Stimulated activated CD4-positive, alpha-beta T cell treated with anti-CD3 and anti-CD28 coated beads, Interleukin-4, amount 100 ng/mL, for 1 hour (primary cell): ENCODE measurements at places on chromosomes 16 and 17.

DNA sequence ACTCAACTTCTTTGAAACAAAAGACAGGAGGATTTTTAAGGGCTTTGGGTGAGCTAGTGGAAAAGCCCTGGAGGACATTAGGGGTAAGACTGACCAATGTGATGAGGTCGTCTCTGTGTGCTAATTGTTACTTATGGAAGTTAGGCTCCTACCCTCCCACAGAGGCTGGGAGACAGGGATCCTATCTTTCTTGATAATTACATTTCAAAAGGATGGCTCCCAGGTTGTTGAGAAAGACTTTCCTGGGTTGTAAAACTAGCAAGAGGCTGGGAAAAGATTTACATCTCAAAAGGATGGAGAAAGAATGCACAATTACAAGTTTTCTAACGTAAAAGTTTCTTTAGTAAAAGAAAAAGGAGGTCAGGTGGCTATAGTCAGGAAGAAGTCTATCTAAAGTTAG is 605.8 kb upstream of the GOT2 start:
- DNase-seq, result no peak

GRCh38 chr16:69089091-69089910 is 16.2 kb upstream of the HAS3 start:
- DNase-seq, result no peak

DNA sequence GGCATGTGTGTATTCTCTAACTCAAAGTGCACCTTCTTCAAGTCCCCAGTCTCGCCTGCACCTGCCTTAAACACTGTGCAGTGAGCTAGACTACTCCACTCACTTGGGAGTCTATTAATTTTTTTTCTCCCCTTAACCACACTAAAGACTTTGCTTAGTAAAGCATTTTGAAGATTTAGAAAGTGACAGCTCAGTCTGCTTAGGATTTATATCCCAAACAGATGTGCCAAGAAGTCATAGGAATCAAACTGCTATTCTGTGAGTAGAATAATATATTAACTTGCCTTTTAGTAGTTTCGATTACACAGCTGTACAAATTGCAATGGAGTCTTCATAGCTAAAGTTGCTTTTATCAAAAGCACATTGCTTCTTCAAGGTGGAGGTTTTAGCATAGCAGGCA is 47.2 kb upstream of the MED13 start:
- no peak for DNase-seq

- DNase-seq, result no peak
Measured at GRCh38 chr17:33038740-33039139, 47.1 kb downstream of the SPACA3 start.

DNA sequence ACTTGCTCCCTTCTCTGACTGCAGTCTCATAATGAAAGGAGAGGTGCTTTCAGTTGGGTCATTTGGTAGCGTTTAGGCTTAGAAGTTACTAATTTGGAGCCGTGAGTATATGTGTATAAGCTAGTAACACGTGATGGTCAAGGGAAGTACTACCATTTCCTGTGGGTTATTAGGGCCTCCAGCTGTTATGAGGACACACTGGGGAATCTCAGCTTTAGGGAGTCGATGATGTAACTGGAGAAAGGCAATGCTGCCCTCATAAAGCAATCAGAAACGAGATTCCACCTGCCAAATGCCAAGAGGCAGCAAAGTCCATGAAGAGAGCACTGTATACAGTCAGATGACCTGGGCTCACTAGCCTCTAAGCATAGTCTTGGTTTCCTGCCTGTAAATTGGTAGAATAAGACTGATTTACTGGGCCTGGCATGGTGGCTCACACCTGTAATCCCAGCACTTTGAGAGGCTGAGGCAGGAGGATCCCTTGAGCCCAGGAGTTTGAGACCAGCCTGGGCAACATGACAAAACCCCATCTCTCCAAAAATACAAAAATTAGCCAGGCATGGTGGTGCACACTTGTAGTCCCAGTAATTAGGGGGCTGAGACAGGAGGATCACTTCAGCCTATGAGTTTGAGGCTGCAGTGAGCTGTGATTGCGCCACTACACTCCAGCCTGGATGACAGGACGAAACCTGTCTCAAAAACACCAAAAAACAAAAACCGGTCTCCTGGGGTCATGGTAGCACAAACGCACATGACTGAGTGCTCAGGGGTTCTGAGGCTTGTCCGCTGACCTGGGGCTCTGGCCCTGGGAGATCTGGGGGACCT is 53.0 kb downstream of the SF3B3 start:
- no peak for DNase-seq

- peak; percentile 60 for DNase-seq
Measured at GRCh38 chr17:44221084-44221861, 1.8 kb upstream of the UBTF start.

GRCh38 chr16:72829846-72830775 is 217.8 kb downstream of the ZFHX3 start:
- DNase-seq, result no peak

- DNase-seq, result no peak
Measured at GRCh38 chr16:87695534-87695933, 70.3 kb downstream of the KLHDC4 start.

DNA sequence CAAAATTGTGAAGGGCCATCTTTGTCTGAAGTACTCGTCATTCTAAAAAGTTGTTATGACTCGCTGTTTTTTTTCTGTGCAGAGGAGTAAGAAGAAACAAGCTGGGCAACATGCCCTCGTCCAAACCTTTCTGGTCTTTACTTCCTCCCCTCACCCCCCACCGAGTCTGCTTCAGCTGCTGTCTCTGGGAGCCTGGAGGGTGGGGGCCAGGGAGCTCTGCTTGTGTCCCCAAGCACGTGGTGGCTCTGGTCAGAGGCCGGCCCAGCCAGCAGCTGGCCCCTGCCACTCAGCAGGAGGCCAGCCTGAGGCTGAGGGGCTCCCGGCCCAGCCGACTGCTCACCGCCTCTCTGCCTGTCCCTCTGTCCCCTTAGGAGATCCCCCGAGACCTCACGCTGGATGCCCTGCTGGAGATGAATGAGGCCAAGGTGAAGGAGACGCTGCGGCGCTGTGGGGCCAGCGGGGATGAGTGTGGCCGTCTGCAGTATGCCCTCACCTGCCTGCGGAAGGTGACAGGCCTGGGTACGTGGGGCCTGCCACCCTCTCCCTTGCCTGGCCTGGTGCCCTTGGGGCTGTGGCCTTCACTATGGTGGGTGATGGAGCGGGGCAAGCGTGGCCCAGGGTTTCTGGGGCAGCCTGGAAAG is 53.7 kb upstream of the LGALS9 start:
- no peak for DNase-seq

DNA sequence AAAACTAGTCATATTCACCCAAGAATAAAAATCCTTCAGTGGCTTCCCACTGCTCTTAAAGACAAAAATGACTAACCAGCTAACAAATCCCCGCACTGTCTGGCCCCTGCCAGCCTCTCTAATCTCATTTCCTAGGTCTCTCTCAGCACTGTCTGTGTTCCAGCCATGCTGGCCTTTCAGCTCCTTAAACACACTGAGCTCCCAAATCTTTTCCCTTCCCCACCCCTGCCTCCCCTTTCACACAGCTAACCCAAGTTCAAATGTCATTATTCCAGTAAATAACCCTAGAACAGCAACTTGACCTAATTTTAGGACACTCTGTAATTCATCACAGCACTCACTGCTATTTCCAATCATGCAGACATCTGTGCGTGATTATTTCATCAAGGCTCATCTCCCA is 7.8 kb downstream of the SHCBP1 start:
- DNase-seq, result no peak

GRCh38 chr17:81039096-81039495 is 4.1 kb downstream of the BAIAP2 start:
- DNase-seq, result no peak

- DNase-seq, result no peak
Measured at GRCh38 chr16:84891149-84891795, 71.5 kb downstream of the CRISPLD2 start.

DNA sequence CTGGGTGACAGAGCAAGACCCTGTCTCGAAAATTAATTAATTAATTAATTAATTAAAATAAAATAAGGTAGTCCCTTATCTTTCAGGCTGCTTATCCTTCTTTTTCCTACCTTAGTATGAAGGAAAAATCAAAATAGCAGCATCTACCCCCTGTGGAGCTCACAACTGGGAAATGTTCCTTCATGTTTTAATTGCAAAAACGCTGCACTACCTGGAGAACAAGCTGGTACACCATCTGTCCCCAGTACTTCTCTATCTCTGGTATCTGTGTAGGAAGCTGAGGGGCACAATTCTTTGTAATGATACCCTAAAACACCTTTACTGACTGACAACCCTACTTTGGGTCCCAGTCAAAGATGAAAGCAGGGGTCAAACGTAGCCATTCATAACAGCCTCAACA is 55.1 kb upstream of the MNT start:
- no peak for DNase-seq

- no peak for DNase-seq
Measured at GRCh38 chr16:71406724-71407123, 35.1 kb downstream of the TLE7 start.

- peak; percentile 34 for DNase-seq
Measured at GRCh38 chr17:28372203-28372944, 880 bp downstream of the SARM1 start.

DNA sequence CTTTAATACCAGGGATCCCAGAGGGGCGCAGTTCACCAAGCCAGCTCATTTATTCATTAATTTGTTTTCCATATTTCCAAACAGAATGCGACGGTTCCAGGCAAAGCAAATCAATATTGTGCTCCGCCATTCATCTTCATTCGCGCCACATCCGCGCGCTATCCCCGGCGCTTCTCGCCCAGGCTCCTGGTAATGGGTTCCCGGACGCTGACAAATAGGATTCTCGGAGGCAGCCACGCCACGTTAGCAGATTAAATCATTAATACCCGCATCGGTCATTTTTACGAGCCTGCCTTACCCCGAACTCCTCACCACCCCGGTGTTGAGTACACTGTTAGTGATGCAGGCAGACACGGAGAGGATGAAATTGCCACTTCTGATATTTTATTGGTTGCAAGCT is 26.0 kb upstream of the C16orf82 start:
- DNase-seq, result no peak

DNA sequence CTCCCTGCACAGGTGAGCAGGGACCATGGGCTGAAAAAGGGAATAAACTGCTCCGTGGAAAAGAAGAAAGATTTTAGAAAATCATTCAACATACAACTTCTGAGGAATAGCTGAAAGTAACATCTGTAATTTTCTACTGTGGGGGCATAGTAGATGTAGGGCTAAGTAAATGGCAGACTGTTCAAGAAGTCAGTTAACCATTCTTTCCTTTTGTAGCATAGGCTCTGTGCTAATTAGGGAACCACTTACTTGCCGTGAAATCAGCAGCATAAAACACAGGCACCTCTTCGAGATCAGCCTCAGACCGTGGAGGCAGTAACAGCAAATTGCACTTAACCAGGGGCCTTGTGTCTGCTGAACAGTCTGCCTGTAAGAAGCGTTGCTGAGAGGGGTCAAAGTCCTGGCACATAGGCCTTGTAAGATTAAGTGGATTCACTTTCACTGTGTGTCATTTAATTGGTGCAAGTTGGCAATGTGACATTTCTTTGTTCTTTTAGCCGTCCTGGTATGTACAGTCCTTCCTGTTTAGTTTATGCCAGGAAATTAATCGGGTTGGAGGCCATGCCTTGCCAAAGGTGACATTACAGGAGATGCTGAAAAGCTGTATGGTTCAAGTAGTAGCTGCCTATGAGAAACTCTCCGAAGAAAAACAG is 10.4 kb downstream of the COG1 start:
- no peak for DNase-seq

DNA sequence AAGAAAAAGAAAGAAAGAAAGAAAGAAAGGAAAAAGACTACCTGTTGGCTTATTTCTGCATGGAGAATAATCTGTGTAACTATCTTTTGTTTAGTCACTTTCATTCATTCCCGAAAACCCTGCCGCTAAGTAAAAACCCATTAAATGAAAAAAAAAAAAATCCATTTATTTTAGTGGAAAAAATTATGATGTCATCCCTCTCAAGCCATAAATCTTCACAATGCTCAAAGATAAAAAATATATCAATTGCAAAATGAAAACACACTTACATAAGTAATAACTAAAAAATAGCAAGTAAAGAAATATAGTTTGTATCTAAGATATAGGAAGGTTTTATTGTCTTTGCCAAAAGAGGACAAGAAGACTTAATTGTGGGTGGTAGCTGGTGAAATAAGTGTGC is 46.5 kb upstream of the CPPED1 start:
- DNase-seq, result no peak

GRCh38 chr16:8047736-8048135 is 542.6 kb downstream of the TMEM114 start:
- DNase-seq, result no peak

GRCh38 chr16:1762196-1762878 is 9.0 kb downstream of the NME3 start:
- DNase-seq, result no peak

DNA sequence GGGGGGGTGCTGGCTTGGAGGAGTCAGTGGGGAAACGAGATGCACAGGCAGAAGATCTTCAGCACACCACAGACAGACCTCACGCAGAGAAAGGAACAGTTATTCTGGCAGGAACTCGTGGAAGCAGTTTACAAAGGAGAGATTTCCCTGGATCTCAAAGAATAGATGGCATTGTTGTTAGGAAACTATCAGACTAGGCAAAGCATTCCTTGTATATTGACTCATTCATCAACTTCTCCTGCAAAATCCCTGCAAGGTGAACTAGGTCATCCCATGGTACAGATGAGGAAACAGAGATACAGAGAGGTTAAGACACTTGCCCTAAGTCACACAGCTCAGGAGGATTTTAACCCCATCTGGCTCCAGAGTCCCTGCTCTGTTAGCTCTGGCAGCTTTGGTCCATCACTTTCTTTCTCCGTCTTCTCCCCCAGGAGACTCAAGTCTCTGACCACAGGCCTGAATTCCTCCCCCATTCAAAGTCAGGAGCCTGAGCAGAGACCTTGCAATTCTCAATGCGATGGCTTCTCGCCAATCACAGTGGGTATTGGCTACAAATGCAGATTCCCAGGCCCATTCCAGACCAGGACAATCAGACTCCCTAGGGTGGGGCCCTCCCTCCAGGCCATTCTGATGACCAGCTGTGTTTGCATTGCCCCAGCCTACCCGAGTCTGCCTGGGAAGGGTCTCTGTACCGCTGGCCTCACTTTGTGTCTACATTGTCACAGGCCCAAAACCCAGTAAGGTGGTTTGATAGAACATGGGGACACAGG is 56.4 kb downstream of the LITAF start:
- no peak for DNase-seq

GRCh38 chr17:73340093-73340596 is 28.3 kb upstream of the CDC42EP4 start:
- DNase-seq, result no peak

- DNase-seq, result no peak
Measured at GRCh38 chr17:57207396-57207795, 48.9 kb upstream of the MSI2 start.

DNA sequence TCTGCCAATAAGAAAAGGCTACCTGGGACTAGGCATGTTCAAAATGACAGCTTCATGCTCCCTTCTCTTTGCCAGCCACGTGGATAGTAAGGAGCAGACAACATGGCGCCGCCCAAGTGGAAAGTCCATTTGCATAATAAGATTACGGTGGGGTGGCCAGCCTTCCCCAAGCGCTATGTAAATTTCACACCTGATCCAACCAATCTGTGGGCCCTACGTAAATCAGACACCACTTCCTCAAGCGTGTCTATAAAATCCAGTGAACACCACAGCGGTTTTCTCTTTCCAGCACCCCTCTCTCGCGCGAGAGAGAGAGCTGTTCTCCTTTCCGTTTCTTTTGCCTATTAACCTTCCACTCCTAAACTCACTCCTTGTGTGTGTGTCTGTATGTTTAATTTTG is 140.3 kb upstream of the ERCC4 start:
- DNase-seq, result no peak
